ENCODE measurements at places on chromosomes 11 and 22. TPM values are rescaled to one million over a fixed set of nuclear protein-coding genes. Genes with fewer than 3 reads are reported as not detected.

DNA sequence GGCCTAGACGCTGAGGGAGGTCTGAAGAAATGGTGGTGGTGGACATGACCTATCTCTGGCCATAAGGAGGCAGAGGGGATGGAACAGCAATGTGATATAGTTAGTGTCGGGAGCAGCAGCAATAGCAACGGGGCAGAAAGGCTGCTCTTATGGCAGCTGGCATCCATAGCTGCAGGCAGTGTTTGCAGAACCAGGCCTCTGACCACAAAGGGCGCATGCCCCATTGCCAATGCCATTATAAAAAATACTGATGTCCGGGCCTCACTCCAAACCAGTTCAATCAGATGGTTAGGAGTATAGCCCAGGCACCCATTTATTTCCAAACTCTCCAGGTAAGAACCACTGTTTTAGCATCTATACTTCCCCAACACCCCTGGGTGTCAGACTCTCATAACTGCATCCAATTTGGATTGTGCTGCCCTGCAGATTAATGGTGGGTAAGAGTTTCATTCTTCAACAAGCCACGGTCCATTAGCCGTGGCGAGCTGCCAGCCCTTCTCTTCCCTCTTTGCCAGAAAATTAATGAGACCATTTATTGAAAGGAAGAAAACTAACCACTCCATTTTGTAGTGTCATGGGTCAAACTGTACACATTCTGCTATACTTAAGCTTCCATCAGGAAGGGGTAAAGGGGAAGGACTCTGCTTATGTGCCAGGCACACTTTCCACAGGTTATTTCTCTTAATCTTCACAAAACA is 72.8 kb upstream of the SPON1 start:
- no peak for DNase-seq

Gene RBX1
- 90.4 TPM for total RNA-seq

GRCh38 chr11:133078591-133079404 is 453.5 kb downstream of the OPCML start:
- DNase-seq: peak; percentile 55

GRCh38 chr11:26777372-26777808 is 55.5 kb upstream of the SLC5A12 start:
- DNase-seq: no peak

GRCh38 chr11:99716302-99716701 is 695.6 kb downstream of the CNTN5 start:
- no peak for DNase-seq

All from activated CD8-positive, alpha-beta T cell treated with anti-CD3 and anti-CD28 coated beads for 36 hours (primary cell).